Right cardiac atrium (tissue), 5 donors: ENCODE measurements at places on chromosomes 7 and 10. TPM values are rescaled to one million over a fixed set of nuclear protein-coding genes. Genes with fewer than 3 reads are reported as not detected.

DNA sequence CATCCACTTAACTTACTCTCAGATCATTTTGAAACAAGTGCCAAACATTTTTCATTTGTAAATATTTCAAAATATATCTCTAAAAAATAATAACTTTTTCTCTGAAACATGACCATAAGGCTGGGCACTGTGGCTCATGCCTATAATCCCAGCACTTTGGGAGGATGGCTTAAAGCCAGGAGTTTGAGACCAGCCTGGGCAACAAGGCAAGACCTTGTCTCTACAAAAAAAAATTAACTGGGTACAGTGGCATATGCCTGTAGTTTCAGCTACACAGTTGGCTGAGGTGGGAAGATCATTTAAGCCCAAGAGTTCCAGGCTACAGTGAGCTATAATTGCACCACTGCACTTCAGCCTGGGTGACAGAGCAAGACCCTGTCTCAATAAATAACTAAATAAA lies 36.4 kb downstream of the USP54 start:
- no peak for DNase-seq

GRCh38 chr10:108422286-108422685 lies 1257.8 kb upstream of the SORCS1 start:
- no peak for DNase-seq

The CLRN3 gene
- polyA plus RNA-seq, result not detected

- DNase-seq, result no peak
These were observed 10.0 kb upstream of the TLX1 start for GRCh38 chr10:101120884-101121653.

The ZNF138 gene
- polyA plus RNA-seq, result 4.5 TPM
